ENCODE measurements at places on chromosomes 4 and X.
A peak's percentile ranks its signal among the peaks of the same experiment; 100 is the strongest.

GRCh38 chrX:152907084-152907651, 9.3 kb downstream of the ZNF185 start:
- DNase-seq: no peak

DNA sequence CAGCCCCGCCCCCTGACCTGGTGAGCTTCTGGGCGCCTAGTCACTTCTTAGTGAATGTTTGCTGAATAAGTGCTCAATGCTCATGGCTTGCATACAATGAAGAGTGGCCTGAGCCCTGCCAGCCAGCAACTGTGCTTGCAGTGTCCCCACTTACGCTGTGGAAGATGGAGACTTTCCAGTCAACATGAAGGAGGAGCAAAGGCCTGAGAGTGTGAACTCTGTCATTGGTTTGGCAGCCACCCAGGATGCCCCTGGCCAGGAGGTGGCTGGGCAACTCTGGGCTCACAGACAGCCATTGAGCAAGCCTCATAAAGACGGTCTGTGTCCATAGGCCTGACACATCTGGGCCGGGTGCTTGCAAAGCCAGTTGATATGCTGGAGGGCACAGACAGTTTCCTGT, 72.1 kb upstream of the MAMLD1 start:
- no peak for DNase-seq

DNA sequence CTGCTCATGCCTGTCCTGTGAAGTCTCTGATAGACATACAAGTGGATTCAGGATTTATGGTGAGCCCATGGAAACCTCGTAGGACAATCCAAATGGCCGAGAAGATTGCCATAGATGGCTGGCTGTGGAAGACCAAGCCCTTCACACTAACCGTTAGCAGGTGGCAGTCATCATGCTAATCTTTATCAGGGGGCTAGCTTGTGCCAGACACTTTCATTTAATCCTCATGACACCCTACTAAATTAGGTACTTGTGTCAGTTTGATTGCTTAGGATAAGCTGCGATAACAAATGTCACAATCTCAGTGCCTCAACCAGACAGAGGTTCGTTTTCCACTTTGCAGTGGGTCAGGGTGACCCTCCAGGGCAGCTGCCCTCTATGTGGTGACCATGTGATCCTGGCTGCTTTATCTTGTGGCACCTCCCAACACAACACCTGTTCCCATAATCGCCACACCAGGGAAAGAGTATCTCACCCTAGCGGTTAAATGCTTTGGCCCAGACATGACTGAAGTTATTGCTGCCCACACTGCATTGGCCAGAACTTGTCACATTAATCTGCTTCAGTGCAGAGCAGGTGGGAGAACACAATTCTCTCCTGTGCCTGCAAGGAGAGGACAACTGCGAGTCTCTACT, 60.8 kb downstream of the REPS2 start:
- no peak for DNase-seq

- no peak for DNase-seq
Measured at GRCh38 chr4:154519214-154519613, 27.6 kb upstream of the DCHS2 start.

DNA sequence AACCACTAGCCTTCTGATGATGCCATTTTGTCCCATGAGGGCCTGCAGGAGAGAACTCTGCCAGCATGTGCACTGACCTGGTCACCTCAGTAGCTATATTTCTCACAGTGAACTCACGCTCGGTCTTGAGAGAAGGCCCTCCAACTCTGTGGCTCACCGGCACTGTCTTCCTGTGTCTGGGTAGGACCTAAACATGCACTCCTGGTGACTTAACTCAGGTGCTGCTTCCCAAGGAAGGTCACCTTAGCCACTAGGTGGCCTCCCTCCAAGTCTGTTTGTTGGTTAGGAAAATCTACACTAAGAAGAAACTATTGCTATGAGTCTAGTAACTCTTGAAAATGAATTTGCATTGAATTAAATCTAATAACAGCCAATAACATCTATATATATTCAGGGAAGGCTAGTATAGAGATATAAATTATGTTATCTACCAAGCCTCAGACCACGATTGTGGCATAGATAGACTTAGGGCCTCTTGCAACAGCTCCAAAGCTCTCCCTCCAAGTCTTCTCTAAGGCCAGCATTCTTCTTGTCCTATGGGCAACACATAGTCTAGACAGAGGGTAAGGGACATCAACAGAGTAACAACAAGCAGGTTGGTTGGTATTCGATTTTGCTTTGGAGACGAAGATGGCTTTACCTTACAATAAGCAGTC, 24.7 kb downstream of the TLR10 start:
- no peak for DNase-seq

GRCh38 chr4:7778510-7779431, 160.9 kb downstream of the AFAP1 start:
- no peak for DNase-seq

DNA sequence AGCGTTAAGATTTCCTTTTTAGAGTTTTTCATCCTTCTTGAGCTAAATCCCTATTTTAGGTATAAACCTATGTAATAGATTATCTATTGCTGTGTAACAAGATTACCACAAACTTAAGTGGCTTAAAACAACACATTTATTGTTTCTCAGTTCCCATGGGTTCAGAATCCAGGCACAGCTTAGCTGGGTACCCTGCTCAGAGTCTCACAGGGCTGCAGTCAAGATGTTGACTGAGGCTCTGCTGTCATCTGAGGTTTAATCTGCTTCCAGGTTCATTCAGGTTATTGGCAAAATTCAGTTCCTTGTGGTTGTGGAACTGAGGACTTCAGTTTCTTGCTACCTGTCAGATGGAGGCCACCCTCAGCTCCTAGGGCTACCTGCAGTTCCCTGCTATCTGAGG, 60.9 kb downstream of the GK start:
- no peak for DNase-seq

GRCh38 chrX:39559229-39559628, 538.5 kb downstream of the BCOR start:
- DNase-seq: no peak

- DNase-seq: no peak
Measured at GRCh38 chr4:184282251-184282713, 64.6 kb upstream of the ENPP6 start.

GRCh38 chr4:152081024-152081423, 320.2 kb upstream of the GATB start:
- no peak for DNase-seq

DNA sequence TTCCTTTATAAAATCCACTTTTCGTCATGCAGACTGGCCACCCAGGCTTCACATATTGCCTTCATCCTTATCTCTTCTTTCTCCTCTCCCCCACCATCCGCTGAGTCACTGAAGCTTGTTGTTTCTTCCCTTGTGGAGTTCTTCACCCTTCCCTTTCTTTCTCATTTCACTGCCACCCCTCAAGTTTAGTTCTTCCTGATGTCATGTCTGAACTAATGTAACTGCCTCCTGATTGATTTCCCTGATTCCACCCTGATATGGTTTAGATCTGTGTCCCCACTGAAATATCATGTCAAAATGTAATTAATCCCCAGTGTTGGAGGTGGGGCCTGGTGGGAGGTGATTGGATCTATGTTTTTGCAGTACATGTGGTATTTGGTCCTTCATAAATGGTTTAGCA, 151.4 kb downstream of the CPEB2 start:
- DNase-seq: no peak

DNA sequence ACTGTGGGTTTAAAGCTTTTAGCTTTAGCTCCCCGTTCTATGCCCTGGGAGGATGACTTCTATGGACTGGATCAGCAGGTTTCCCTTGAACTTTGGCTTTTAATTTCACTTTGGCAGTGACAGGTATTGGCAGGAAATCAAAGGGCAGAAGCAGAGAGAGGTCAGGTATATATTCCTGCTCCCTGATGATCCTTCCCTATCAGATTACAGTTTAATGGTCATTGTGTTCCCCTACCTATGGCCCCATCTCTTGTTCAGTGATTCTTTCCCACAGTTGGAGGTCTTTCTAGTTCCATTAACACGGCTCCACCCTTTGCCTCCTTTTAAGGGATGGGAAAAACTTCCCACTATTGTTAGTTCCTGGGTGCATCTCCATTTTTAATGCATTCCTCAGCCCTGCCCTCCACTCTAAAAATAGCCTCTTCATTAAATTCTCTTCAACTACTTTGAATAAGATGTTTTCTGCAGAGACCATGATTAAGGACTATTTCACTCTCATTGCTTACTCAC, 107.8 kb upstream of the TMEM47 start:
- DNase-seq: no peak

DNA sequence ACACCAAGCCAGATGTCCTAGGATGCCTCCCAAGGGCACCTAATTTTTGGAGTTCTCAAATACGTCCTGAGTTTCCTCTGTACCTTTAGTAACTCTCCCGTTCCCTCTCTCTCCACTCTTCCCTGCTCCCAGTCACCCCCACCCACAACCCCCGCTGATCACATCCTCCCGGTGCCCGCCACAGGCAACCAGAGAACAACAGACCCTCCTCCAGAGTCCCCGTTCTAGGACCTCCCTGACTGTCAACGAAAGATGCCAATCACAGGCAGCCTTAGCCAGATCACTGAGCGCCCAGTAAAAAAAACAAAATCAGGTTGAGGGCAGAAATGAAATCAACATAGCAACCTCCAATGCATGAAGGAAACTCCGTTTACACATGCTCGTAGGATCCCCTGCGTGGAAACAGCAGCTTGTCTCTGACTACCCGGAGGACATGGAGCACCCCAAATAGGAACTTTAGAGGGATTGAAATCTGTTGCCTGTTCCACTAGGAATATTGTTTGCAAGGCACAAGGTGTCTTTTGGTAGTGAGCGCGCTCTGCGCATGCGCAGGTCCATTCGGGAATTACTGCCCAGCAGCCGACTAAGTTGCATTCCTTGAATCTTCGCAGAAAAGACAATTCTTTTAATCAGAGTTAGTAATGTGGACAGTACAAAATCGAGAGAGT, at the start of gene GABRB1:
TSS of gene GABRB1 (plus strand) at position 557 of the 668 bp plus-strand sequence.
- DNase-seq: no peak

GRCh38 chrX:3010532-3010931, 4.2 kb downstream of the ARSH start:
- DNase-seq: no peak

- DNase-seq: no peak
Measured at GRCh38 chr4:77349364-77349763, 192.4 kb downstream of the CCNG2 start.

- DNase-seq: no peak
Measured at GRCh38 chr4:152968806-152969394, 32.8 kb downstream of the FHDC1 start.

DNA sequence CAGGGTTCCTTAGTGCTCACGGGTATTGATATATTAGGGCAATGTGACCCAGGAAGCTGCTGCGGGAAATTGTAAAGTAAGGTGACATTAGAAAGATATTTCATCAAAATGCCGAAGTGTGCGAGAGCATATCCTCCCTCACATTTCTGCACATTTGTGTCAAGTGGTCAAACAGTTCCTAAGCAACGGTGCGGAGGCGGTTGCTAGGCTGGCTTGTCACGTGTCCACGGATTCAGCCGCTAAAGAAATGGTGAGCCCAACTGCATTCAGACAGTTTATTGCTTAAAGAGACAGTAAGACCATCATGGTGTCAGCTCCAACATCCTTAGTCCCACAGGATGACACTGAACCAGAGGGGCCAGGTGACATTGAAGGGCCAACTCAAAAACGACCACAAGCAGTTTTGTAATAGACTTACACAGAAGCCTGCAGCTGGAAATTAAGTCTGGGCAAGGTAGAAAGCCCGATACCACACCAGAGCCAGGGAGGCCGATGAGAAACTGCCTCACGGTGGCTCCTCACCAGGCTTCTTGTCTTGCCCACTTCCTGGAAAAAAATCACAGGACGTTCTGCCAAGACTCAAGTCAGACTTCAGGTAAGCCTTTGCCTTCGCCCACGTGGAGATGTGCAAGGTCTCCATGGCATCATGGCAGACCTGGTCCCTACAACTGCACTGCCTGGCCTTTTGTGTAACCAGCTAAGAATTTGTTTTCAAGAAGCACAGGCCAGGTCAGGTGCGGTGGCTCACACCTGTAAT, 50.4 kb downstream of the USP11 start:
- DNase-seq: no peak

DNA sequence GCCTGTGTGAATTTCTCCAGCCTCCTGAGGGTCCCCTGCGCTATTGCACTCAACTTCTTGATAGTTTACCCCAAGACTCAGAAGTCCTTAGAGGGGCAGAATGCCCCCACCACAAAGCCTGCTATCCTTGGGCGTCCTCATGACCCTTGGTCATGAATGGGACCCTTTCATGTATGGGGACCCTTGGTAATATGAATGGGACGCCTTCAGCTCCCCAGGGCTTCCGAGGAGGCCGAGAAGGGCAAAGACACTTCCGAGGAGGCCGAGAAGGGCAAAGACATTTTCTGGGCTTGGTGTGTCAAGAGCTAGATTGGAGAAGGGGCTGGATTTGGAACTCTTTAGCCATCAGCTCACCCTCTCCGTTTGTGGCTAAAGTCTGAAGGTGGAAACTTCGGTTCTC, 8.6 kb downstream of the SHOX start:
- DNase-seq: no peak

DNA sequence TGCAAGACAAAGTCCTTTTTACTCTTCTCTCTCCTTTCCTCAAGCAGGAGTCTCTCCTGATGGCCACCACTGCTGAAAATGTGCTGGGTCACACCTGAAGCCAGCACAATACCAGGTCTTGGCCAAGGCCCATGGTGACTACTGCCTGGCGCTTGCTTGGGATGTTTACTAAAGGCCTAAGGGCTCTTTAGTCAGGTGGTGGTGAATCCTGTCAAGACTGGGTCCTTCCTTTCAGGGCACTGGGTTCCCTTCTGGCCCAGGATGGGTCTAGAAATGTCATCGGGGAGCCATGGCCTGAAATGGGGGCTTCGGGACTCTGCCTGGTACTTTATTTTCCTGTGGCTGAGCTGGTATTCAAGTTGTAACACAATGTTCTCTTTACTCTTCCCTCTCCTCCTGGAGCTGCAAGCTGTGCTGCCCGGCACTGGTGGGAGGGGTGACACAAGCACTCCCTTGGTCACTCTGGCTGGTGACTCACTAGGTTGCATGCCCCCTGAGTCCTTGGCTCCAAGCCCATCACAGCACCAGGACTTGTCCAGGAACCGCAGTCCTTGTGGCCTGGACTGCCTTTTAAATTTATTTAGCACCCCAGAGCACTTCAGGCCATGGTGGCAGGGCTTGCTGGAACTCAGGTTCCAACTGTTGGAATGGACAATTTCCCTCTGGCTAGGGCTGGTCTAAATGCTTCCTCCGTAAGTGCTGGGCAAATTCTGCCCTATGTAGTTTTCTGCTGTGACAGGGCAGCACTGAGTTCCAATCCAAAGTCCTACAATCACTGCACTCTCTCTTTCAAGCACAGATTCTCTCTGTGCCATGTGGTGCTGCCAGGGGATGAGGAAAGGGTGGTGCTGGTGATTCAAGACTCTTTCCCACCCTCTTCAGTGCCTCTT, 11.3 kb downstream of the ARL13A start:
- no peak for DNase-seq

GRCh38 chrX:138791551-138791950, 80.0 kb upstream of the FGF13 start:
- no peak for DNase-seq

- DNase-seq: peak; percentile 4
Measured at GRCh38 chrX:989959-990510, 222.4 kb downstream of the CRLF2 start.

All from stimulated activated CD4-positive, alpha-beta T cell treated with anti-CD3 and anti-CD28 coated beads, Interleukin-12 subunit alpha, Interleukin-12 subunit beta, amount 100 ng/mL, for 4 hours (primary cell).